ENCODE measurements at places on chromosomes 12 and 14.

GRCh38 chr12:19506497-19506896, 67.2 kb downstream of the AEBP2 start:
- no peak for DNase-seq

GRCh38 chr14:96461950-96462798, 40.0 kb upstream of the PAPOLA start:
- no peak for DNase-seq

- no peak for DNase-seq
Measured at GRCh38 chr14:89279649-89280232, 137.3 kb downstream of the FOXN3 start.

DNA sequence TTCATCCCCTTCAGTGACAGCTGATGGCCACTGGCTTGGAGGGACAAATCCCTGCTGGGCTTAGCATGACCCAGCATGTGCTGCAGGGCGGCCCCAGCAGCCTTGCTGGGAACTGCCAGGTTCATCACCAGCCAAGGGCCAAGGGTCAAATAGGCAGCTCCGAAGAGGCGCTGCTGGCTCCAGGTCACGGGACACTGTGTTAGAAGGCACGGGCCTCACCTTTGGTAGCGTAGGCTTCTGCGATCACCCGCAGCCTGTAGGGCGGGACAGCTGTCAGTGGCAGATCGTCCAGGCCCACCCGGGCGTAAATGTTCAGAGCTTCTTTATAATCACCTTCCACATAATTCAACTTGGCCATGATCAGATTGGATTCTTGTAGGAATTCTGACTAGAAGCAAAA, 35.7 kb downstream of the TTC7B start:
- no peak for DNase-seq

DNA sequence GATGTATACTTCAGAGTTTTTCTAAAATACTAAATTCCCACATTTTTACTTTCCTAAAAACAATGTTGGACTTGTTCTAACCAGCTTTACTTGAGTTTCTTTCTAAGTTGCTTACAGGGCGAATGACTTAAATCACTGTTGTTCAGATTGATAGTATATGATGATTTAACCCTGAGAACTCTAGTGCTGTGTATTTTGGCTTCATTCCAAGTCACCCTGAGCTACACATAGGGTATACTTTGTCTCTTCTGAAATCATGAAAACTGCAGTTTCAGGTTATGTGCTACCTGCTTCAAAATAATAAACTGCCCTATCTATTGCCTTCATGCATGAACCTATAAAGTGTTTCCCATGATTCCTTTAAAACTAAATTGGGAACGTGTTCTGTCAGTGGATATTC, 162.5 kb upstream of the PDE3A start:
- no peak for DNase-seq

All from activated T-cell treated with anti-CD3 and anti-CD28 coated beads, Interleukin-2, amount 50 U/mL, for 1 hour (primary cell).